ENCODE measurements at places on chromosomes 5 and 9. TPM values are rescaled to one million over a fixed set of nuclear protein-coding genes. Genes with fewer than 3 reads are reported as not detected.

Gene RETREG1
- 5.6 TPM for total RNA-seq

Gene CCDC180
- 2.3 TPM for total RNA-seq

Gene NUTM2F
- 0.15 TPM for total RNA-seq

Gene STKLD1
- 3.1 TPM for total RNA-seq

GRCh38 chr5:39176759-39177630 is 42.4 kb downstream of the FYB1 start:
- DNase-seq = no peak

DNA sequence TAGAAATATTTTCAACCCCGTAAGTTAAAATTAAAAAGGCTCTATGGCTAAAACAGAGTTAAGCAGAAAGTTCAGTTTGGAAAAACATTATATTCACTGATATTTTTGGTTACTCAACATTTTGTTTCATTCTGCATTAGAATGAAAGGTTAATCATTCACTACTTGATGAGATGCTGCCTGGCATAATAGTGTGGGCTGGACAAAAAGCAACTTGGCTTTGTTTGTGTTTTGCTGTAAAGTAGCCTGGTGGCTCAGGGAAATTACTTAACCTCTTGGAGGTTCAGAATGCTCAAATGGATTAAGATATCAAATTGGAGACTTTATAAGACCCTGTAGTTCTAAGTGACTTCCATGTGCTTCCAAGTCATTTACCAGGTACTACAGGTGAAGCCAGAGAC is 367.4 kb upstream of the TRPC7 start:
- DNase-seq = no peak

DNA sequence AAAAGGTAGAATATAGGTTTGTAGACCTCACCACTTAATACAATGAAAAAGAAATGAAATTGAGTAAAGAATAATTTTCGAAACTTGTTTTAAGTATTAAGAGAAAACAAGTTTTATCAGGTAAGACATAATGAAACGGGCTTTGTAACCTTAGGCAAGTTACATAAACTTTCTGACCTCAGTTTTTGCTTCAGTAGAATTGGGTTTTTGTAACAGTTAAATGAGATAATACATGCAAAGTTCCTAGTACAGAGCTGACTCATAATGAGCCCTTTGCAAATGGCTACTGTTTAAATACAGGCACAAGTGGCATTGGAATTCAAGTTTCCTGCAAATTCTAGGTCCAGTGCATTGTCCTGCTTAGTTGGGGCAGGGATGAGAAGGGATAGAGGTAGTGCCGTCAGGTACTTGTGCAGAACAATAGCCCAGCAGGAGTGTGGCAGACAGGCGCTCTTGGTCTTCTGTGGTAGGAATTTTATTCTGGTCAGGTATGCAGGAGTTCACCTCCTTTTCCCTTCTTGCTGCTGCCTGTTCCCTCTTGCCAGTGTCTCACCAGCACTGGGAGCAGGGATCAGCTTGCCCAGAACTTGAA is 203.8 kb downstream of the PBX3 start:
- no peak for DNase-seq

GRCh38 chr5:35485487-35485886 is 132.2 kb upstream of the SPEF2 start:
- DNase-seq = no peak

DNA sequence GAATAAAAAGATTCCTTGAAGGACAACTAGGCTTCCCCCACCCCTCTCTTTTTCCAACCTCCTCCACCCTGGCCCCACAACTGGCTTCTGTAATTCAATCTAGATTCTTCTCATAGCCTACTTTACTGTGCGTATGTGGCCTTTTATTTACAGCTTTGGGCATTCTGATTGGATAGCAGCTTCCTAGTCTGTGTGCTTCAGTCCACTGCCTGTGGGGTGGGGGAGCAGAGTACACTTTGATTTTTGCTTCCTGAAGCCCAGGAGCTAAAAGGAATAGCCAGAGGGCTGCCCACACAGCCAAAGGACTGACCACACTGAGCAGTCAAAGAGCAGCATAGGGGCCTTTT is 30.4 kb downstream of the RUSC2 start:
- no peak for DNase-seq

DNA sequence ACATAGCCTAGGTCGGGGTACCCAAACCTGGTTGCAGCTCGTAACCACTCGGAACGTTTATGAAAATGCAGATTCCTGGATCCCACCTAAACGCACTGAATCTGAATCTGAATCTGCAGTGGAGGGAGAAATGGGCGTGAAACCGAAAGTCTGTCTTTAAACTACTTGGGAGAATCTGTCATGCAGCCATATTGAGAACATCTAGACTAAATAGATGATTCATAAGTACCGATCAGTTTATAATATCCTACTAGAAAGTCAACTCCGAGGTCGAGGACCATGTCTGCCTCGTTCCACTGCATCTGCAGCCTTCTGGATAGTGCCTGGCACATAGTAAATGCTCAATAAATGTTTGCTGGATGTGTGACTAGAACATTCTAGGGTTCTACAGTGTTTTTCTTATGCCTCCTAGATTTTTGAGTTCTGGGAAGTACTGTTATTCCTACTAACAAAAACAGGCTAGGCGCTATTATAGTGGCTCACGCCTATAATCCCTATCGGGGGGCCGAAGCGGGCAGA is 632 bp downstream of the COQ4 start:
- no peak for DNase-seq
